ENCODE measurements at places on chromosomes 4 and X.

- DNase-seq = no peak
Measured at GRCh38 chr4:178414042-178414441, 971.8 kb upstream of the AGA start.

GRCh38 chr4:76439491-76439890 is 4.5 kb downstream of the SHROOM3 start:
- DNase-seq = no peak

DNA sequence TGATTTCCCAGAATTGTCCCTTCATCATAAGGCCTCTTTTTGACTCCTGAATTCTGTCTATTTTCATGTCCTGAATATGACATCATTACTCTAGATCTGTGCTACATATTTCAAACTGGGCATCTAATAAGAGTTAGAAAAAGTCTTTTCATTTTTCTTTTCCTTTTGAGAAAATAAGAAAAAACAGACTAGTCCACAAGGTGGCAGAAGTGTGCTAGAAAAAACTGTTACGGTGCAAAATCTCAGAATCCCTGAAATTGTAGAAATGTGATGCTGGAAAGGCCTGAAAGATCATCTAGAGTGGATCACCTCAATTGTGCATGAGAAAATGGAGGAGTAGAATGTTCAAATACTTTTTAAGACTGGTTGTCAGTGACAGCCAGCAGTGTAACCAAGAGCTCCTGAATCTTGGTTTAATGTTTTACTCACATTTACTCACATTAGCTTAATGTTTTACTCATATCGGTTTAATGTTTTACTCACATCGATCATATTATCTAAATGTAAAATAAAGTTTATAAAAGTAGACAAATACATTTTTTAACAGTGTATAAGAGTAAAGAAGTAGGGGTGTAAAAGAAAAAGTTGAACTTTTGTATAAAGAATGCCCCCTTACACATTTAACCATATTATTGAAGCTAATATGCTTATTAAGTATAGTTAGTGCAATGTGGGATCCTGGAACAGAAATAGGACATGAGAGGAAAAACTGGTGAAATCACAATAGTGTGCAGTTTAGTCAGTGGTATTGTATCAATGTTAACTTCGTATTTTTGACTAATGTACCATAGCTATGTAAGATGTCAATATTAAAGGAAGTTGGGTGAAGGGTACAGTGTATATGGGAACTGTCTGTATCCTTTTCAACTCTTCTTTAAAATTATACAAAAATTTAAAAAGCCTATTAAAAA is 15.2 kb downstream of the ASB11 start:
- no peak for DNase-seq

- DNase-seq = no peak
Measured at GRCh38 chrX:15915959-15916703, 61.5 kb upstream of the AP1S2 start.

GRCh38 chr4:107404591-107405300 is 315.3 kb downstream of the PAPSS1 start:
- no peak for DNase-seq

DNA sequence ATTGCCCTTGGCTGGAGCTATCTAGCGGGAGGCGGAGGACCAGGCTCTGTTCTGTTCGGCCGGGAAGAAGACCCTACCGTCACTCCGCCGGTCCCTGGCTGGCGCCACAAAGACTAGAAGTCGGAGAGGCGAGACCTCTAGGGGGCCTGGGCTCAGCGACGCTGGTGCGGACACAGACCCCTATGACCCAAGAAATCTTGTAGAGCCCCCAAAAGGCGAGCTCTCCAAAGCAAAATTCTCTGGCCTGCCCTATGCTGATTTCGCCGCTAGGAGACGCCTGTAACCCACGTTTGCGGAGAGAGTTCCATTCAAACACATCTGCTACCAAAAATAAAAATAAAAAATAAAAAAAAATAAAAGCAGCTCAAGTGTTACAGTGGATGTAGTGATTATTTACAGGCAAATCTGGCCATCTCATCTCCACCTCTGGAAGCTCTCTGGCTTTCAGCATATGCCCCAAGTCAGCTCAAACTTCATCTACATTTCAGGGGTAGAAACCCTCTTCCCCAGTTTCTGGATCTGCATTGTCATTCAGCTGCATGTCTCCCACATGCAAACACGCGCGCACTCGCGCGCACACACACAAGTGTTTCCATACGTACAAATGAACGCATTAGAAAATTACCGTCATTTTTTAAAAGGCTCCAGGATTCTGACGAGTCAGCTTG is 2.4 kb upstream of the PCDH10 start:
- no peak for DNase-seq

DNA sequence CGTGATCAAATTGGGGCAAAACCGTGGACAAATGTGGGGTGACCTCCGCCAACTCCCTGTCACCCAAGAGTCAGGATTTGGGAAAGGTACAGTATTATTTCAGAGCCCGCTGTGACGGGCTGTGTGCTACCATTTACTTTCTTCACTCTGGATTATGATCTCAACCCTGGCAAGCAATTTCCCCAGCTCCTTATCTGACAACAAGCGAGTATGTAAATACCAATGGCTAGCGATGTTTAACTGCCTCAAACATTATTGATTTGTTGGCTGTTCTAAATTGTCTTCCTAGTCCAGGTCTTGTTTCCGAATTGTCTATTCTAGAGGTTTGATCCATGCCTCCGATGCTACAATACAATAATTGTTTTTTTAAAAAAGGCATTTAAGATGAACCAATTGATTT is 17.7 kb upstream of the PITX2 start:
- DNase-seq = no peak

DNA sequence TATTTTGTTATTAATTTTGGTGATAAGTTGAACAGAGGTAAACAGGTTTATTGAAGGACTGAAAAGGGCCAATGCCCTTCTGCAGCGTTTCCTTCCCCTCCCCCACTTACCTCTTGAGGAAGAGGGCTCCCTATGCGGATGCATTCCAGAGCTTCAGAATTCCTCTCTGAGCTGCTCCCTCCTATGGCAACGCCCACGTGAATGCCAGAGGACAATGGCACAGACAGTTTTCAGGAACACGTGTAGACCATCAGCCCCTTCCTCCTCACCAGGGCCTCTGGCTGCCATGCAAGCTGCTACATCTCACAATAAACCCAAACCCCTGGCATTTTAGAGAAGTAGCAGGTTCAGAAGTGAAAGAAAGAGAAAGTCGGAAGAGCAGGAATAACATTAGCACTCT is 127.9 kb downstream of the CHRDL1 start:
- no peak for DNase-seq

DNA sequence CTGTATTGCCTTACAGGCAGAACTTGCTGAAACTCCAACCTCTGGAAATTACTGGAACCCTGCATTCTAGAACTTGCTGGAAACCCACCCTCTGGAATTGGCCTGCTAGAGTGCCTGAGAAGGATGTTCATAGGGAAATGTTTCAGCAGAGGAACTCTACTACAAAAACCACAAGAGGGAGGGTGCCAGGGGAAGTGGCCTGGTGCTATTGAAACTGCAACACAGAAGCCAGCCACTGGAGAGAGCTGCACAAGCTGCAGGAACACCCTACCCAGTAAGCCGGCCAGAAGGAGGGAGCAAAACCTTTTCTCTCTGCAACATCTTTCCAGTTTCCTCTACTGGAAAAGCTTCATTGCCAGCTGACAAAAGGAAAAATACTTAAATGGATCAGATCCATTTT is 2.5 kb upstream of the BRWD3 start:
- no peak for DNase-seq

DNA sequence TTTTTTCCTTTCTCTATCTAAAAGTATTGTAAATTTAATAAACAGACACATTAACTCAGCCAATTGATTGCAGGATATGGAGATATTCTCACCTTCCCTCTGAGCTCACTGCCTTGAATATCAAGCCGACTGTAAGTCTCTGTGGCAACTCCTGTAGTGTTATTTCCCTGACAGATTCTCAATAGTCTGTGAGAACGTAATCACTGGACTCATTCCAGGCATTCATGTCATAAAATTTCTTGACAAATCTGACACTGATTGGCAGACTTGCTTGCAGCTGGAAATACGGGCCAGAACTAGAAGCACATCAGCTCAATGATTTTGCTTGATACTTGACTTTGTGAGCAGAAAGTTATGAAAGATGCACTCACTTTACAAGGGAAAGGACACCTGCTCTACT is 29.6 kb downstream of the FAM47B start:
- no peak for DNase-seq

DNA sequence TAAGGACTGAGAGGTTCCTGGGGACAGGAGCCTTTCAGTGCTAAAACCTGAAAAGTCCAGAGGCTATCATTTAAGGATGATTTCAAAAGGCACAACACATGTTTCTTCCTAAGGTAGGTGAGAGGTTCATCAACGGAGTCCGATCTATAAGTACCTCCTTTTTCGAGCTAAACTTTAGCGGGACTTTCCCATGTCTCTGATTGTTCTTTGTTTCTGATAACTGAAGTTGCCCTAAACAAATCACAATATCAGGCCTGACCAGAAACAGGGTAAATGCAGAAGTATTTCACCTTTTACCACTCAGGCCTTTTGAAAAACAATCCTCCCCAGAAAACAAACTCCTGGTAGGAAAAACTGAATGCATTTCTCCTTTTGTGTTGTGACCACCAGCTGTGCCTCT is 17.6 kb downstream of the PIR start:
- DNase-seq = no peak

GRCh38 chrX:40418146-40418812 is 162.5 kb upstream of the ATP6AP2 start:
- no peak for DNase-seq

DNA sequence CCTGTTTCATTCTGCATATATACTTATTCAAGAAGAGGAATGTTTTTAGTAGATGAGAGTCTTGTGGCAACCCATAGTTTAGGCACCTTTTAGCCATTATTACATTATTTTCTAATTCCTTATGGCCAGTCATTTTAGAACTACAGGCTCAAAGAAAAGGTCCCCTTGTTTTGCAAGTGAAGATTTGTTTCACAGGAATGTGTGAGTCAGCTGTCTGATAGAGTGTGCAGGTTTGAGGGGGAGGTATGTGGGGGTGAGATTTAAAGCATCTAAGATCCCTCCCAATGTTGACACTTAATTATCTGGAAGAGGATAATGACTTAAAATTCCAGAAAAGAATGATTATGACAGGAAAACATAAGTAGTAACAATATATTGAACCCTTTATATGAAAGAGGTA is 495.6 kb downstream of the KCNIP4 start:
- no peak for DNase-seq

DNA sequence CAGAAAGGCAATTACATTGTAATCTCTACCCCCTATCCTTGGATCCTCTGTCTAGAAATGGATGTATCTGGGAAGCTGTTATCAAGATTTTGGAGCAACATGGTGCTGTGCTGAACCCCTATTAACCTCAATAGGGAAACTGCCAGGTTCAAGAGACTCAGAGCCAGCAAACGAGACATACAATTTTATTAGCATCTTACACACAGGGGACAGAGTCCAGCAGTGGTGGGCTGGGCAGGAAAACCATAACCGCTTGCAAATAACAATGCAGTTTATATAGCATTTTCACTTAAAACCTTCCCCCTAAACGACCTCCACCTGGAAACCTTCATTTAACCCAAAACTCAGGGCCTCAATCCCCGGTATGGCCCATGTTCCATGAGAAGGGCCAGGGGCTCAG is 79.5 kb downstream of the SYTL5 start:
- no peak for DNase-seq

DNA sequence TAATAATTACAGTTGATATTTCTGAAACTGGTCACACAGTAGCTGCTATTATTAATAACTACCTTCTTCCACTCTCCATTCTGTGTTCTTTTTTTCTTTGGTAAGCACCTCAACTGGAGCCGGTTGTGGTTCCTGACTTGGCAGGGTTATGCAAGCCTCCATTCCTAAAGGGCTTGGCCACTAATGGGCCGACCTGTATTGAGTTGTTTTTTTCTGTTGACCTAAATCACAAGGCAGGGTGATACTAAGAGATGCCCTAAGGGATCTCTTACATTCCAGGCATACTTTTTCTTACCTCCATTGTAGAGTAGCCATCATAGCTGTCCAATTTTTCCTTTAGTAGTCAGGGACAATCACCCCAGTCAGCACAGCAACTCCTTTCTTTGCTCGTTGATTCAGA is 1295.8 kb upstream of the ADGRL3 start:
- no peak for DNase-seq

DNA sequence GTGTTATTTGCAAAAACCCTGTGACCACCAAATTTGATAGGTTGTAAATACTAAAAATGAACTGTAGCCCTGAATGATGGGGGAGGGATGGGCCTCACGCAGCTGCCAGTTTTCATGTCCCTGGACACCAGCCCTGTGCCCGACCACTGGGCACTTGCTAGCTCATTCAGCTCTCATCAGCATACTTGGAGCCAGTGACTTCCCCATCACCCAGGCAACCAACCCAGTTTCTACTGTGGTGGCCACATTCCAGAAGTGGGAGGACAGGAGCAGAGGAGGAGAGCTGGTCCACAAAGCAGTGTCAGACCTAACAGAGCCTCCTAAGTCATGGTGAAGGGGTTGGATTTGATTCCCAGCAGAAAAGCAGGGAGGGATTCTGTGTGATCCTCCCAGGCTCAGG is 128.2 kb downstream of the CPEB2 start:
- DNase-seq = no peak

- DNase-seq = no peak
Measured at GRCh38 chrX:7351926-7352325, 204.0 kb upstream of the PUDP start.

GRCh38 chr4:165715989-165716388 is 157.0 kb upstream of the TLL1 start:
- no peak for DNase-seq

GRCh38 chr4:108917255-108917654 is 154.4 kb upstream of the ETNPPL start:
- no peak for DNase-seq

GRCh38 chr4:80878218-80878617 is 152.3 kb upstream of the BMP3 start:
- DNase-seq = no peak

GRCh38 chr4:32393806-32394205 is 1673.6 kb downstream of the PCDH7 start:
- no peak for DNase-seq

DNA sequence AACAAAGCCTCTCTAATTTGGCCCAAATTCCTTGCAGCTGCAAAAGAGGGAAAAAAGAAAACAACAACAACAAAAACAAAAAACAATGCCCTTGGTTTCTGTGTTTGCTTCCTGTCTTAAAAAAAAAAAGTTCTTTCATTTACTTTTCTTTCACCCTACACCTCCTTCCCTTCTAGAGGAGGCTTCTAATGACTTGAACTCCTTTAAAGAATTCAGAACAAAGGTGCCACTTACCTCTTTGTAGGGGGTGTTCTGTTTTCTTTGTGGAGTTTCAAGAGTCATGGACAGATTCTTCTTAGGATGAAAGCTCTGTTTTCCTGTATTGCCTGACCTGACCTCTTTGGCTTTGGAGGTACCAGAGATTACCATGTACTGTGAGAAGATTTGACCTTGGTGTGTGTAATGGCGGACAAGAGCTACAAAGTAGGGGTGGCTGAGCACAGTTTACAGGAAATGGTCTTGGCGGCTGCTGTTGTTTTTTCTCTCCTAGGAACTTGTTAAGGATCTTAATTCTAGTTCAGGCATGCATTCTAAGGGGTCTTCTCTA is 72.4 kb upstream of the S100G start:
- no peak for DNase-seq

- DNase-seq = no peak
Measured at GRCh38 chr4:112942077-112942476, 107.4 kb upstream of the ANK2 start.

- DNase-seq = no peak
Measured at GRCh38 chr4:88604978-88605678, 12.8 kb downstream of the HERC3 start.
